T-helper 9 cell (primary cell): ENCODE measurements at places on chromosomes 5 and 9.

GRCh38 chr9:4296217-4296616 is 3.7 kb downstream of the GLIS3 start:
- DNase-seq = no peak

DNA sequence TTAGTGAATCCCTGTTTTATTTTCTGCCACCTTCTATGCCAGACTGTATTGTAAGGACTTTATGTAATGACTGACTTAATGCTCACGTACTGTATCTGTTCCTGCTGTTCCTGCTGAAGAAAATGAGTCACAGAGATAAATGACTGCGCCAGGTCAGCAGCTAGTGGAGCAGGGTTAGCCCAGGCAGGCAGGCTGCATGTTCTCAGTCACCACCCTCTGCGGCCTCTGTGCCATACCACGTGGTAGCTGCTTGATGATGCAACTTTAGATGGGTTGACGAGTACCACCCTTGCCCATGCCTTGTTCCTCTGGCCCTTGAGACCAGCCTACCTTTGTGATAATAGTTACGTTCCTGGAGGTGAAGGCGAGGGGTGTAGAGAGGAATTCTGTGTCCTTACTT is 161.9 kb downstream of the TRIO start:
- no peak for DNase-seq

- no peak for DNase-seq
Measured at GRCh38 chr9:97349400-97349799, 41.9 kb downstream of the CCDC180 start.

DNA sequence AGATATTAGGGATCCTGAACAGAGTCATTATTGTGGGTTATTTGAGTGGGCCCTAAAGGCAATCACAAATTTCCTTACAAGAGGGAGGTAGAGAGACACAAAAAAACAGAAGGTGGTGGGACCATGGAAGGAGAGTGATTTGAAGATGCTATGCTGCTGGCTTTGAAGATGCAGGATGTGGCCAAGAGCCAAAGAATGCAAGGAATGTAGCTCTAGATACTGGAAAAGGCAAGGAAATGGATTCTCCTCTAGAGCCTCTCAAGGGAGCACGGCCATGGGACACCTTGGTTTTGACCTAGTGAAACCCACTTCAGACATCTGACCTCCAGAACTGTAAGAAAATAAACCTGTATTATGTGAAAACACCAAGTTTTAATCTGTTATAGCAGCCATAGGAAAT is 53.8 kb downstream of the TTC39B start:
- DNase-seq = no peak

- DNase-seq = no peak
Measured at GRCh38 chr9:128141604-128142003, 7.6 kb upstream of the LCN2 start.

- no peak for DNase-seq
Measured at GRCh38 chr5:151071848-151072629, 8.8 kb downstream of the TNIP1 start.

GRCh38 chr5:76402251-76402885 is 717 bp upstream of the IQGAP2 start:
- DNase-seq = peak; percentile 75

DNA sequence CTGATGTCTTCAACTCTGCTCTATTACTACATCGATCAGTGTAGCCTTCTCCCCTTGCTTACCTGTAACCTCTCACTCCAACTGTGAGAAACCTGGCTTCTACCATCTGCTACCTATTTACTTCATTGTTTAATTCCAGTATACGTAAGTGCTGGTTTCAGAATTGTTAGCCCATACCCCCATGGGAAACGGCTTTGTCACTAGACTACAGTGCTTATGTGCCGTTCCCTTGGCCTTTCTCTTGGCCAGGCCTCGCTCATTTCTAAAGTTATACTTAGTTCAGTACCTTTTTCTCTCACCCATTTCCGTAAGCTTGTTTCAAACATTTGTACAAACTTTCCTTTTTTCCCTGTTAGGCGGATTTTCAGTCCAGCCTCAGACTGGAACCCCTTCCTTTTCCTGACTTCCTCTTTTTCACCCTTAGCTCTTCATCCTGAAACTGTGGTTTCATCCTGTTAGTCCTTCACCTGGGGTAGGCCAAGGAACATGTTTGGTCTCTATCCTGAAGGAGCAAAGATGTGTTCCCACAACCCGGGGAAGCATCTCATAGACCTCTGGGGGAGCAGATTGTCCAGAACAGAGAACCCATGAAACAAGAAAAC is 21.7 kb downstream of the ALG2 start:
- no peak for DNase-seq

DNA sequence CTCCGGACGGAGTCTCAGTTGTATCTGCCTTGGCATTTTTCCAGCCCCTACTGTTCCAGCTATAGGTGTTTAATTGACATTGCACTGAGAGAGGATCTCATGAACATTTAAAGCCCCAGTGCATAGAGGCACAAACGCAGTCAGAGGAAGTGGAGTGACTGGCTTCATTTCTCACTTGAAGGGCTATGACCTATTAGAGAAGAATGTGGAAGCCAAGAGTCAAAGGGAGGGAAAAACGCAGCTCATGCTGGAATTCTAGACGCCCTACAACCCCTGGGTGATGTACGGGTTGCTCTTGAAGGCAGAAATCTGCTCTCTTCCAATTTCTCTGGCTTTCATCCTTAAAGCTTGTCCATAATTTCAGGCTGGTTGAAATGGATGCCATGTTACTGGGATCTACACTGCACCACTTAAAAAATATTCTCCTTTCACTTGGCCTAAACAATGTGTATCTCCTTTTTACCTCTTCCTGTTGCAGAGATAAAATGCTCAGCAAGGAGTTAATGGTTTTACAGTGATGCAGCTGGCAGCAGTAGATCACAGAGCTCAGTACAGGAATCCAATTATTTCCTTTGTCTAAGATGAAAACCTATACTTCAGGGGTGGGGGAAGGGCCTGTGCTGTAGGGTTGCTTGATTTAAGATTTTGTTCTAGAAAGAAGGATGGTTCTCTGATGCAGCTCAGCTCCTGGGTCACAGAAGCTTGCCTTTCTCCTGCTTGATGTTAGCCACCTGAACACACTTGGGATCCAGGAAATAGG is 61.8 kb upstream of the MAMDC2 start:
- DNase-seq = no peak

- DNase-seq = no peak
Measured at GRCh38 chr5:138565100-138565821, 9.9 kb downstream of the HSPA9 start.

- DNase-seq = no peak
Measured at GRCh38 chr5:54524082-54524481, 6.5 kb downstream of the SNX18 start.

DNA sequence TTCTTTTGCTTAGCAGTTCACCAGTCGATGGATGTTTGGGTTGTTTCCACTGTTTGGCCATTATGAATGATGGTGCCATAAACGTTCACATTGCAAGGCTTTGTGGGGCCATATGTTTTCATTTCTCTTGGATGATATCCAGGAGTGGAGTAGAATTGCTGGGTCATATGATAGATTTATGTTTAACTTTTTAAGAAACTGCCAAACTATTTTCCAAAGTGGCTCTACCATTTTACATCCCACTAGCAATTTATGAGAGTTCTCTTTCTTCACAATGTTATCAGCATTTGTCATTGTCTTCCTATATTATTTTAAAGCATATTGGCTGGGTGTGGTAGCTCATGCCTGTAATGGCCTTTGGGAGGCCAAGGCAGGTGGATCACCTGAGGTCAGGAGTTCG is 5.2 kb downstream of the GPR107 start:
- DNase-seq = no peak

GRCh38 chr9:14369011-14369410 is 55.1 kb upstream of the NFIB start:
- no peak for DNase-seq

GRCh38 chr5:167049043-167049663 is 1242.3 kb upstream of the WWC1 start:
- no peak for DNase-seq

DNA sequence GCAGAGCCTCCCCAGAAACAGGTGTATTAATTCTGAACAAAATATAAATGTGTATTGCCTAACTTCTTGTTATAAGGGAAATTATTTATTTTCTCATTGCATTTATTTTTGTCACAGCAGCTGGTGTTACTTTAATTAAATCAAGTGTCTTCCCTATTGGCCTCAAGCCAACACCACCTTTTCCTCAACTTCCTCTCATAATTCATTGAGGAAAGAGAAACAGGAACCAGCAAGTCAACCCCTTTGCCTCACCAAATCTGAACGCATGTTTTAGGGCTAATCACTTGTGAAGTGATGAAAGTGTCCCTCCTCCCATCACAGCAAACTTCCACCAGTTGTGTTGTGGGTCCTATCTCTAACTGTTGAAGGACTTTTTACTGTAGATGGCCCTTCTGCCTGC is 73.1 kb downstream of the DIRAS2 start:
- DNase-seq = no peak

DNA sequence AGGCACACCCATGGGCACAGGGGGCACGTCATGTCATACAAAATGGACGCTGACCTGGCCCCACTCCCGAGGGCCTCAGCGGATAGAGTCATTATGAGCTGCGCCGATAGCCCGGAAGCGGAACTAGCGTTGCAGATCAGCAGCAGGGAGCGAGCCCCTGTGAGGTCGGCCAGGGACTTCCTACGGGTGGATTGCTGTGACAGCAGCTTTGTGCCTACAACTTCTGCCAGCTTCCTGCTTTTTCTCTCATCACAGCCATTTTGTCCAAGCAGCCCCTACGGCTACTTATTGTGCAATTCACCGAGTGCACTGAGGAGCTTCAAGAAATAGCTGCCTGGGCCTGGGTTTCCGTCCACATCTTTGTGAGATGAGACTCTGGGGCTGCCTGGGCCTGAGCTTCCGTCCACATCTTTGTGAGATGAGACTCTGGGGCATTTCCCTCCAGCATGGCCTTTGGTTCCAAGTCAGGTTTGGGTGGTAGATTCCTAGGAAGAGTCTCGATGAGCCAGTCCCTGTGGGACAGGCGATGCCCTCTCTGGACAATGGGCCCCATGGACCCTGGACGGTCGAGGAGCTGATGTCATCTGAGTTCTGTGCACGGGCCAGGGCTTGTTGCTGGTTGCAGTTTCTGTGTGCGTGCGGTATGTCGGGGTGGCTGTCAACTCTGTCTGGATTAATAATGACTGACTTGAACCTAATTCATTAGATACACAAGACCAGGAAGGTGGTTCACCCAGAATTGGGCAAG is 67.0 kb upstream of the GNE start:
- DNase-seq = no peak

DNA sequence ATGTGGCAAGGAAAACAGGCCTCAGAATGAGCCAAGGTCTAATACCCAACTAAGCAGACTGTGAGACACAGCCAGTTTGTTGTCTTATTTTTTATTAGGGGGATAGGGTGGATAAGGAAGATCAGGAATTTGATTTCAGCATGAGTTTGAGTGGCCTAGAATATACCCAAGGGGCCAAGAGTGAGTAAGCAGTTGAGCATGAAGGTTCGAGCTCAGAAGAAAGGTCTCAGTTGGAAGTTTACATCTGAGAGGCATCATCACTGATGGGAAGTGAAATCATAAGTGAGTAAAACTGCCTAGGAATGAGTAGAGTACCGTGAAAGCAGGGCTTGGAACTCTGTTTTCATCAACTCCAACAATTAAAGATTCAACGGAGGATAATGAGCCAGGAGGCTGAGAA is 12.6 kb downstream of the PSMD5 start:
- DNase-seq = no peak

GRCh38 chr5:177358370-177358819 is 671 bp downstream of the RGS14 start:
- no peak for DNase-seq

GRCh38 chr9:68999393-69000105 is 14.4 kb downstream of the PRKACG start:
- DNase-seq = peak; percentile 32

- DNase-seq = no peak
Measured at GRCh38 chr5:87300744-87301143, 33.1 kb downstream of the RASA1 start.

DNA sequence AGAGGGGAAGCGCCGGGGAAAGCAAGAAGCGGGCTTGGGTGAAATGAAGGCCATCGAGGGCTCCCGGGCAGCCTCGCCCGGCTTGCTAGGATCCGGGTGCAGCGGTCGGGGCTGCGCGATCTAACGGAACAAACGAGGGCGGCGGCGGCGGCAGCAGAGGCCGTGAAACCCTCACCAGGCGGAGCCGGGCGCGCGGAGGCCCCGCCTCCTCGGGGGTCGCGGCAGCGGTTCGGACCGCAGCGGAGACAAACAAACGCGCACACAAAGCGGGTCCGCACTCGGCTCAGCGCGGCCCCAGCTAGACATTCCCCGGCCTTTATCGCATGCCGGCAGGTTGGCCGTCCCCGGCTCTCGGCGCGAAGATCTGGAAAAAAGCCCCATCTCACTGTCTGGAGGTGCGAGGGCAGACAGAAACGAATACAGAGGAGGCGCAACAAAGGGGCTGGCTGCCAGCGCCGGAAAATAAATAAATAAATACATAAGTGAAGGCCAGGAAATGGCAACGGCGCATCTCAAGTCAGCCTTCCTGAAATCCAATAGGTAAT is 10.5 kb upstream of the TRIM36 start:
- DNase-seq = no peak

GRCh38 chr9:93427655-93428379 is 23.7 kb upstream of the FAM120A start:
- DNase-seq = no peak

- DNase-seq = no peak
Measured at GRCh38 chr9:109681301-109681700, 98.7 kb upstream of the PALM2AKAP2 start.

GRCh38 chr5:158385982-158386381 is 527.0 kb upstream of the CLINT1 start:
- no peak for DNase-seq

GRCh38 chr5:97364731-97365130 is 181.7 kb upstream of the RIOK2 start:
- DNase-seq = no peak

DNA sequence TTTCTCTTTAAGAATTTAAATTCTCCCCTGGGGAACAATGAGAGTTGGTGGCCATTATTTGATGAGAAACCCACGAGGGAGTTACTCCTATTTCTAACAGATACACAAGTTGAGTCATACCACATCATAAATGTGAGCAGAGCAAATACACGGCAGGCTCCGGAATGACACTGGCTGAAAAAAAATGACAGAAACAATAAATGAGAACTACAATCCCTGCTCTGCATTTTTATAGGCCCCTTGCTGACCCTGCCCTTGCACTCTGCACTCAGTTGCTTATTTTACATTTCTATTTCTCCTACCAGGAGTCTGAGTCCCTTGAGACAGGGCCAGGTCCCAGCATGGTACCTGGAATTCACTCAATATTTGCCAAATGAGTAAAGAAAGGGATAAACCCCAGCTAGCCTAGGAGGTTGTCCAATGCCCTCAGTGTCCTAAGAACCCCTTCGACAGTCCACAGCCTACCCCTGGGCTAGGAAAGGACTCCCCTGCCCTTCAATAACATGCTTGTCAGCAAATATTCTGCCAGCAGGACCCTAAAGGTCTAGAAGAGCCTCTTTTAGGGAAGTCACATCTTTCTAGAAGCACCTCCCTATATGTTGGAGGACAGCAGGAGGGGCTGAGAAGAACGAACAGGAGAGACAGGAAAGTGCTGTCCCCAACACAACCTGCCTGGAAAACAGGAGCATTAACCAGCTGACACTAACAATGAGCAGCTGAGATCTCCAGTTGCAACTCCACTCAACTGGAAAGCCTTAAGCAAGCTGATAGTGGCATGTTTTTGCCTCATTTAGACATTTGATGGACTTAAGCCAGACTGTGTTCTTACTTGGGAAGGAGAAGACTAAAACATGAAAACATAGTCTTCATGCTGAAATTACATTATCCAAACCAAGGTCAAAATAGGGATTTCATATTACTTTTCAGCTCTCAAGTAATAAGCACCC is 191.2 kb downstream of the ACTL7B start:
- DNase-seq = no peak
